Trophoblast cell (in vitro differentiated cells and primary cell): ENCODE measurements at places on chromosomes 4 and X.

DNA sequence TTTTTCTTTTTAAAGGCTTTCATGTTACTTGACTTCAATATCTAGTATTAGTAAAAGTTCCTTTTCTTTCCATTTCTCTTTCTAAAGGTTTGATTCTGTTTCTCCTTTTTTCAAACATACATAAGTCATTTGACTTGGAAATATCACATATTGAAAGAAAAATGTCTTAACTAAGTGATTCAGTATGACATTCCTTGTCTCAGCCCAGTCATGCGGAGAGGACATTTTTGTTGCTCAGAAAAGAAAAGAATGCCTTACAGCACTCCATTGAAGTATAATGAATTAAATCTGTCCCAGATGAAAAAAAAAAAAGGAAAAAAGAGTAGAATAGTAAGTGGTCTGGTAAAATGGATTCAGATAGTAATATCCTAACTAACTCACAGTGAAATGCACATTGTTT, 466.1 kb downstream of the ADGRL3 start:
- H3K4me3 ChIP-seq, result no peak overlapping the region
- no peak for DNase-seq
- no peaks in the 10 kb centered on the region for H3K27me3 ChIP-seq
- no peaks in the 10 kb centered on the region for H3K4me1 ChIP-seq
- no peak overlapping the region for H3K27ac ChIP-seq

GRCh38 chrX:13092455-13092941, 48.1 kb upstream of the FAM9C start:
- no peak overlapping the region for H3K27ac ChIP-seq
- H3K4me3 ChIP-seq, result no peak overlapping the region
- peaks cover 7% of the 10 kb centered on the region for H3K4me1 ChIP-seq
- peak; percentile 73 for DNase-seq
- H3K36me3 ChIP-seq, result no peaks in the 10 kb centered on the region
- H3K27me3 ChIP-seq, result no peaks in the 10 kb centered on the region

DNA sequence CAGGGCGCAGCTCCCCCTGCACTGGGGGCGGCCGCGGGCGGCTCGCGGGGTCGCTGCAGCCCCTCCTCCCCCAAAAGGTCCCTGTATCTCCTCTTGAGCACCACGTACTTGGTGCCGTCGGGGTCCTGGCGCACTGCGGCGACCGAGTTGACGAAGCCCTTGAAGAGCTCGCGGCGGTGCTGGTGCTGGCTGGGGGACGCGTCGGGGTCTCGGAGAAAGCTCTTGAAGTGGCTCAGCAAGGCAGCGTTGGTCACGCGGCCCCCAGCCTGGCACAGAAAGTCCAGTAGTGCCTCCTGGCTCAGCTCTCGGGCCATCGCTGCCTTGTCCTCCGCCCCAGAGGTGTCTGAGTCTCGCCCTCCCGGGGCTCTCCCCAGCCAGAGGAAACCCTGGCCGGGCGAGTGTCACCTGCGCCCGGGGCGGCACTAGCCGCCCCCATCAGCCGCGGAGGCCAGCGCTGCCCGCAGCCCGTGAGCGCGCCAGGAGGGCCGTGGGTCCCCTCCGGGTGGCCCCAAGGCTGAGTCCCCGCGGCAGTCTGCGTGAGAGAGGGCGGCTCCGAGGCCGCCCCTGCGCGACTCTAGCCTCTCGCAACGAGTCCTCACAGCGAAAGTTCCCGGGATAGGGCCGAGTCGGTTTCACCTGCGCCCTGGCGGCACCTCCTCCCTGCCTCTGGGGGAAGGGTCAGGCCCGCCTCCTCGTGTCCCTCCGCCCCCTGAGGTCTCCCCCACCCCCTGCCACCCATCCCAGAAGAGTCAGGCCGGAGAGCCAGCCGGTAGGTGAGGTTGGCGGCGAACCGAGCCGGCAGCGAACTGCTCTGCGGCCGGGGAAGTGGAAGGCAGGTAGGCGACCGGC, at the start of gene SOWAHB:
Gene SOWAHB, minus strand, starts transcription at position 609 of the 849 bp plus-strand sequence. Its CDS starts 295 bp downstream, at position 314.
- no peaks in the 10 kb centered on the region for H3K36me3 ChIP-seq
- H3K4me1 ChIP-seq, result peaks cover 11% of the 10 kb centered on the region
- H3K27ac ChIP-seq, result no peak within 1 kb of the TSS
- peak; percentile 93 for DNase-seq
- peak within 1 kb of the TSS; percentile 61 for H3K4me3 ChIP-seq

DNA sequence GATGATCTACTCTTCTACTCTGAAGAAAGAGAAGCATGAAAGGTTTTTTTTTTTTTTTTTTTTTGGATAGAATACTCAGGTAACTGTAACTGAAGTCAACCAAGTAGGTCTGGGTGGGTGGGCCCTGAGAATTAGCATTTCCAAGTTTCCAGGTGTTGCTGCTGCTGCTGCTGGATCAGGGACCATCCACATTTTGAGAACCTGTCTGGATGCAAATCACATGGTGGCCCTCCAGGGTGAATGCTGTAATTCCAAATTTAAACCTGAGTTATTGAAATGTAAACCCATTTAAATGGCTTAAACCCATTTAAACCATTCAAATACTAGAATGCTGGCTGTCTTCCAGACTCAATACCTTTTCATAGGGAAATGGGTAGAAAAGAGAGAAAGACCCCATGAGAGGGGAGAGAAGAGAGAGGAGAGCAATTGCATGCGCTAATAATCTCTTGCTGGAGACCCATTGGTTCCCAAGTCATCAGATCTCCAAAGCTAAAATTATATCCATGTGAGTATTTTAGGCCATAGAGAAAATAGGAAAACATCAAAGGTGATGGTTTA, 17.6 kb downstream of the SUPT20HL1 start:
- H3K4me1 ChIP-seq, result no peaks in the 10 kb centered on the region
- no peak overlapping the region for H3K4me3 ChIP-seq
- no peak overlapping the region for H3K27ac ChIP-seq
- H3K27me3 ChIP-seq, result no peaks in the 10 kb centered on the region
- H3K36me3 ChIP-seq, result no peaks in the 10 kb centered on the region

GRCh38 chr4:88002786-88003185, 4.6 kb upstream of the PKD2 start:
- H3K4me1 ChIP-seq, result peaks cover 3% of the 10 kb centered on the region
- DNase-seq, result peak; percentile 79
- H3K36me3 ChIP-seq, result no peaks in the 10 kb centered on the region
- H3K27ac ChIP-seq, result no peak overlapping the region
- no peak overlapping the region for H3K4me3 ChIP-seq

DNA sequence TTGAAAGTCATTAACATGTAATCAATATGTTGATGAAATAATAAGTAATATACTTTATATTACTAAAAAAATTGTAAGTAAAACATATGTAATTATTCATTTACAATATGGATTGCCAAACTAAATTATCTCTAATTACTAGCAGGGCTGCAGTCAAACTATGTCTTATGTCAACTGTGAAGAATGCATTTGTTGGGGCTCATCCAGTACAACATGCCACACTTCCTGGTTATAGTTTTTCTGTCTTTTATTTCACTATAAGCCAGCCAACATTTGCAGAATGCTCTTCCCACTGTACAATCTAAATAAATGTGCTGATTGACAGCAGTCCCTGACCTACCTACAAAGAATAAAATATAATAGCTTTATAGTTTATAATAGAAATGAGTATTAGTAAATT, 975.4 kb upstream of the NDST4 start:
- no peak overlapping the region for H3K27ac ChIP-seq
- H3K27me3 ChIP-seq, result no peaks in the 10 kb centered on the region
- no peak for DNase-seq
- H3K4me1 ChIP-seq, result no peaks in the 10 kb centered on the region
- H3K36me3 ChIP-seq, result no peaks in the 10 kb centered on the region
- no peak overlapping the region for H3K4me3 ChIP-seq
